Foreskin fibroblast (primary cell): ENCODE measurements at places on chromosomes 3 and 15.
A peak's percentile ranks its signal among the peaks of the same experiment; 100 is the strongest.

DNA sequence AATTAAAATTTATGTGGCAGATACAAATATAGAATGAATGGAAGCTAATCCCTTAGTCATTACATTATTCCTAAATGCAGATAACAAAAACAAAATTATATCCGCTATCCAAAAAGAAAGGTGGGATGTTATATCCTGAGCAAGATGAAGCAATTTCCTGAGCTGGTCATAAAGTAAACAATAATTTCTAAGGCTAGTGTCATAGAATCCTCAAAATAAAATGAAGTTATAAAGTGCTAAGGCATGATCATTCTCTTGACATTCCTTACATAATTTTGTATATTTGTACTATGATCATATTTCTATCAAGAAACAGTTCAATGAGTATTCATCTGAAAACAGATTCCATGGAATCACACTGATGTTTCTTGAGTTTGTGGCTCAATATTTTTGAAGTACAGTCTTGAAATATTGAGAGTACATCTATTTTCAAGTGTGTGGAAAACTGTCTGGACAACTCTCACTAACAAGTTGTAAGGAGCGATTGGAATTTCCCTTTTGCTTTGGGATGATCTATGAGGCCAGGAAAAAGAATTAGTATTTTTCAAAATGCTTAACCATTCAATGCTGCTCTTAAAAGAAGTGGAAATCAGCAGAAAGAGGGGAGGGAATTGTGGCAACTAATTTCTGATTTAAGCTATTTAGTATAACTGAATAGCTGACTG lies 92.4 kb downstream of the ABI3BP start:
- DNase-seq, result peak; percentile 47

- no peak for DNase-seq
Measured at GRCh38 chr15:100201376-100202280, 140.1 kb downstream of the ADAMTS17 start.

- no peak for DNase-seq
Measured at GRCh38 chr3:38793721-38794120, 22.3 kb downstream of the SCN10A start.

- DNase-seq, result peak; percentile 91
Measured at GRCh38 chr15:45714590-45715488, 80.0 kb downstream of the SQOR start.
